Sigmoid colon (tissue), 7 donors: ENCODE measurements at places on chromosomes 2 and 18. TPM values are rescaled to one million over a fixed set of nuclear protein-coding genes. Genes with fewer than 3 reads are reported as not detected.

Gene CD302
- 9.0 TPM for polyA plus RNA-seq

Gene DCC
- not detected for polyA plus RNA-seq

Gene B3GNT2
- polyA plus RNA-seq: 19.3 TPM

Gene FIGN
- polyA plus RNA-seq: not detected

Gene TMEM18
- 10.6 TPM for polyA plus RNA-seq

Gene RUFY4
- polyA plus RNA-seq: 0.73 TPM

Gene MAL
- polyA plus RNA-seq: 7.4 TPM

Gene ENOSF1
- polyA plus RNA-seq: 43.6 TPM

Gene ALPP
- polyA plus RNA-seq: not detected

Gene BZW1
- 82.9 TPM for polyA plus RNA-seq

Gene CHN1
- polyA plus RNA-seq: 3.6 TPM

Gene TUBA4B
- polyA plus RNA-seq: not detected
